ENCODE measurements at places on chromosomes 6 and 20.

DNA sequence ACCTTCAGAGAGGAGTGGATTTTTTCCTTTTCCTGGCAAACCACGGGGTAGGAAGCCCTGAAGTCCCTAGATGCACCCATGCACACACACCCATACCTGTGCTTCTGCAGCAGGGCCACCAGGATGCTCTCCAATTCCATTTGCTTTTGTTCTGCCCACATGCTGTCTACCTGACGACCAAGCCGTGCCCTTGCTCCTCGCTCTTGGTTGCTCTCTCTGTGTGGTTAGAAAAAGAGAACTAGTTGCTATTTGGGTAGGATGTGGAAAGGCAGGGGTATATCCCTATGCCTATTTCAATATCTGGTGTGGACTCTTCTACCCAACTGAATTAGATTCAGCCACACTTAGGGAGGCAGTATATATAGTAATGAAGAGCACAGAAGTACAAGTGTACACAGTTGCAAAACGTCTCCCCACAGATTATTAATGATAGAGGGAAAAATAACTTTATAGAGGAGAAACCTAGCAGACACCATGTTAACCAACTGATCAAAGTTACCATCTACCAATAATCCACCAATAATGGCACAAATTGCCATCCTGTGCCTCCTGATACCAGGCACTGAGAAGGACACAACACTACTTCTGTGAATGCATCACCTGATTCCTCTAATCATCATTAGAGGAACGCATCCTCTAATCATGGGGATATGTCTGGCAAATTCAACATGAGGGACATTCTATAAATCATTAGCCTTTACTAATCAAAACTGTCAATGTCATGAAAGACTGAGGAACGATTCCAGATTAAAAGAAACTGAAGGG, 7.3 kb downstream of the GHRH start:
- no peak for DNase-seq

GRCh38 chr6:72739368-72739779, 117.5 kb downstream of the KCNQ5 start:
- no peak for DNase-seq

GRCh38 chr6:135493218-135493961, 4.2 kb downstream of the AHI1 start:
- DNase-seq: no peak

DNA sequence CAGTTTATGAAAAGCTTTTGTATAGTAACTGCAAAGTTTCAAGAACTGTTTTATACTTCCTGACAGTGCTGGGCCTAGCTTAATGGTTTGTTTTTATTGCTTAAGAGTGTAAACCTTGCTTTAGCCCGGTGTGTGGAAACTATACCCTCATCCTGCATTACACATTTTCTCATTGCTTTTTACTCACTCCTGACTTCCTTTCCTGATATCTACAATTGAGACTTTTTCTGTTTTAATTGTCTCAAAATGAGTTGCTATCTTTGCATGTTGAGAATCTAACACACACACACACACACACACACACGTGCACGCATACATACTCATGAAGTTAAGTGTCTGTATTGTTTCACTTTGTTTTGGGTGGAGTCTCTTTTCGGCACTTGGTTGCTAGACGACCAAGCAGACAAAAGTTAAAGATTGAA, 16.7 kb downstream of the BMP2 start:
- DNase-seq: no peak

Measured in stimulated activated CD8-positive, alpha-beta memory T cell treated with anti-CD3 and anti-CD28 coated beads, Interleukin-15, amount 100 ng/mL, for 1 hour (primary cell).